Bronchial smooth muscle cell (primary cell): ENCODE measurements at places on chromosomes 1 and 21. TPM values are rescaled to one million over a fixed set of nuclear protein-coding genes. Genes with fewer than 3 reads are reported as not detected.

AADACL3 gene
- total RNA-seq = not detected in 2 replicates

VWA1 gene
- total RNA-seq = 3.4 and 3.9 TPM in 2 replicates

OR2L2 gene
- total RNA-seq = not detected in 2 replicates

MSH4 gene
- 0.16 and 0.52 TPM in 2 replicates for total RNA-seq

DEDD gene
- total RNA-seq = 20.3 and 35.1 TPM in 2 replicates

HRNR gene
- not detected in 2 replicates for total RNA-seq

LGR6 gene
- total RNA-seq = not detected in 2 replicates

LPAR3 gene
- total RNA-seq = 16.5 and 21.6 TPM in 2 replicates

NES gene
- 30.8 and 63.4 TPM in 2 replicates for total RNA-seq
